ENCODE measurements at places on chromosomes 13 and 19.

- no peak for DNase-seq
These were observed 9.7 kb downstream of the CILP2 start for GRCh38 chr19:19547674-19548336.

- no peak for DNase-seq
These were observed 7.5 kb upstream of the RBM26 start for GRCh38 chr13:79413521-79413920.

GRCh38 chr13:35512271-35512920 is 35.9 kb upstream of the MAB21L1 start:
- DNase-seq = no peak

- DNase-seq = peak; percentile 87
These were observed 77.9 kb downstream of the ZNF536 start for GRCh38 chr19:30450100-30450499.
